ENCODE measurements at places on chromosomes 7 and 10.

GRCh38 chr7:158812684-158813083 is 16.6 kb downstream of the ESYT2 start:
- DNase-seq, result no peak

DNA sequence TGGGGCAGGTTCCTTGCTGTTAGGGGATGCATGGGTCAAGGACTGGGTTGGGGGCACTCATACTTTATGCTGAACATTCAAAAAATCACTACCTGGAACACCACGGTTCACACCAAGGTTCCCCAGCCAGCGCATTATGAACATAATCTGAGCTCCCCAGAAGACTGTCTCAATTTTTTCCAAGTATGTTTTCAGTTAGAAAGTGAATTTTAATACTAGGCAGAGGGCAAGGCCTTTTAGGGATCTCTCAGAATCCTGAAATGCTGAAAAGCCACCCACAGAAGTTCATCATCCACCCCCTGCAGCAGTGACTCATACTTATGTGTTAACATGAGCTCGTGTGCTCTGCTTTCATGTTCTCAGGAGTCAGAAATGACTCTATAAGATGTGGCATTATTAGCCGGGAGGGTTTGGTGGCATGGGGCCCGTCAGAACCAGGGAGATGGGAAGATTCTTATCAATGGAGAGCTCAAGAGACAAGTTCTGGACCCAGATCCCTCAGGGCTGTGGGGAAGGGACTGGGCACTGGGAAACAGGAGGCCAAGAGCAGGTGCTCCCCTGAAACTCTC is 185.2 kb upstream of the ITGB1 start:
- no peak for DNase-seq

DNA sequence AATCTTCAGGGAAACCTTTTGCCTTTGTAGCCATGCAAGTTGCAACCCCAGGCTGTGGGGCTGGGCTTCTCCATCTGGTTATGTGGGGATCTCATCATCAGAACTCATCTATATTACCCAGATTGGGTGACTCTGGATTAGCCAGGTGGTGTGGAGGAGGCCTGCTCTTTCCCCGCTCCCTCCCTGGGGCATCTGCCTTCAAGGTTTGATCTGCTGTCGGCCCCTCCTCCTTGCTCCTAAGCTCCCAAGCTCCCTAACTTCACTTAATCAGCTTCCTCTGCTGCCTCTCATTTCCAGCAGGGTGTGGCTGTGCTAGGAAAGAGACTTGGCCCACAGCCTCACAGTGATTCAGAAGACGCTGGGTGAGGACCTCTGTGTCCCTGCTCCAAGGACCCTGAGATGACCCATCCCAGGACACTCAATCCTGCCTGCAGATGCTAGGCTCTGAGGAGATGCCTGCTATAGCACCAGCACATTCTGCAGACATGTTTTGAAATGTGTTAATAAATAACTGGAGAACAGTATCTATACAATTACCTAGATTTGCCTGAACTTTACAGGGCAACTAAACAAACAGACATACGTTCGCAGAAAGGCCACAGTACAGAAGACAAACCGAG is 392.1 kb upstream of the PODXL start:
- no peak for DNase-seq

DNA sequence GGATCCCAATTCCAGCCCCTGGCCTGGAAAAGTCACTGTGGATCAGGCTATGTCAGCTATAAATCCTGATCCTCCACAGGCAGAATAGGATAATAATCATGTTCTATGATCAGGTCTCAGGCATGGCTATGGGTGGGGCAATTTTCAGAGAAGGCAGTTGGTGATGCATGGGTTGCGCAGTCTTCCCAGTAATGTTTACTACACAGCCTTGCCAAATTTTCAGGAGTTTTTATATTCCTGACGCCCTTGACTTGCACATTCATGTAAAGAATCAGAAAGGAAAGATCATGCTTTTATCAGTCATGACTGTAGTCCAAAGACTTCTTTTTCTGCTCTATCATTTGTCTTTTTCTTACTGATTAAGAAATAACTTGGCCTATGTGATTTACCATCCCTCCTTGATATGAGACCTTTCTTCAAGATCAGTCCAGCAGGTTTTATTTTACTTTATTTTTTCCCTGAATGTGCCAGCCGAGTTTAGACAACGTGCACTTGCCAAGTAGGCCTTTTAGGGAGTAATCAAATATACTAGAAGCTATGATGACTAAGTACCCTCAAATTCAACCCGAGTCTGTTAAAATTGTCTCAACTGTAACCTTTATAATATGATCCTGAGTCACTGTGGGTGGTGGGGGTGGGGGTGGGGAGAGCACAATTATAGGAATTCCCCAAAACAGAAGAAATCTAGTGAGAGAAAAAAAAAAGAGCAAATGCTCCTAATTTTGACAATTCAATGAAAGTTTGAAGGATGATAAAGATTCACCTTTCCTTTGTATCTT is 31.9 kb downstream of the ARL4A start:
- no peak for DNase-seq

DNA sequence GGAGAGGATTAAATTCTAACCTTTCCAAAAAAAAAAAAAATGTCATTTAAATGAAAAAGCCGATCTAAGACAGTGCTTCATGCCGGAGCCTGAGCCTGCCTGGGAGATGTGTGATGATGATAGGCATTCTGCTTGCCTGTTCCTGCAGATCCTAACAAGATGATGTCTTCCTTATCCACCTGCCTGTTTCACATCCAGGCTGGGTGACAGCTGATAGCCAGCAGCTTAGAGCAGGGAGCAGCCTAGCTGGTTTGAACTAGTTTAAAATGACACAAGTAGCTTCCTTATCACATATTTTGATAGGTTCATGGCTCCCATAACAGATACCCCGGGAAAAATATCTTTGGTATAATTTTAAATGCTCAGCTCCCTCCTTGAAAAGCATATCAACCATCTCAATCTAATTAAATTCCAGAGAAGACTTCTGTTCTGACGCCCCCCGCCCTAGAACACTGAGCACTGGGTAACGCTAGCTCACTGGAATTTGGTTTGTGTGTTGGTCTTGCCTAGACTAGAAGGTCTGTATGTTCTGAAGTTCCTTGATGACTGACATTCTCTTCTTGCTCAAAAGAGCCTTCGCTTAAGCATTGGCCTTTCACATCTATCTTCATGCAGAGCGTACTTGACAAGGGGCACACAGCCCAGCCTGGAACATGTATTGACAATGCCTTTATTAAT is 96.9 kb upstream of the FGFR2 start:
- no peak for DNase-seq

GRCh38 chr7:81014266-81014665 is 95.4 kb upstream of the SEMA3C start:
- no peak for DNase-seq

- DNase-seq, result no peak
Observed at GRCh38 chr7:128954830-128955802, 17.4 kb downstream of the IRF5 start.

DNA sequence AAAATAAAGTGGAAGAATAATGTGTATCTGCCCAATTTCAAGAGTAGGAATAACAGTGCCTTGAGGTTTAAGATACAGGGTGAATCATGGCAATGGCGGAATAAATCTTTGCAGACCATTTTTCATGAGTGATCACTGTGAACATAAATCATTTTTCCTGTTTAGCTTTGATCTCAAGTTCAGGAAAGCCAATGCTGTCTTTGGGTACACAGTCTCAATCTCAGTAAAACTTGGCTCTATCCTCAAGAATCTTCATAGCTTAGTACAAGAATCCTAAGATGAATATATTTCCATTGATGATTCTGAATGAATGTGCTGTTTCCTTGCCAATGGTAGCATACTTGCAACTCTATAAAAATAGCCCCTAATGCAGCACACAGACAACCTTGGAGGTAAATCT is 6.8 kb downstream of the NAMPT start:
- DNase-seq, result no peak

GRCh38 chr7:55250313-55250712 is 114.8 kb upstream of the LANCL2 start:
- no peak for DNase-seq

DNA sequence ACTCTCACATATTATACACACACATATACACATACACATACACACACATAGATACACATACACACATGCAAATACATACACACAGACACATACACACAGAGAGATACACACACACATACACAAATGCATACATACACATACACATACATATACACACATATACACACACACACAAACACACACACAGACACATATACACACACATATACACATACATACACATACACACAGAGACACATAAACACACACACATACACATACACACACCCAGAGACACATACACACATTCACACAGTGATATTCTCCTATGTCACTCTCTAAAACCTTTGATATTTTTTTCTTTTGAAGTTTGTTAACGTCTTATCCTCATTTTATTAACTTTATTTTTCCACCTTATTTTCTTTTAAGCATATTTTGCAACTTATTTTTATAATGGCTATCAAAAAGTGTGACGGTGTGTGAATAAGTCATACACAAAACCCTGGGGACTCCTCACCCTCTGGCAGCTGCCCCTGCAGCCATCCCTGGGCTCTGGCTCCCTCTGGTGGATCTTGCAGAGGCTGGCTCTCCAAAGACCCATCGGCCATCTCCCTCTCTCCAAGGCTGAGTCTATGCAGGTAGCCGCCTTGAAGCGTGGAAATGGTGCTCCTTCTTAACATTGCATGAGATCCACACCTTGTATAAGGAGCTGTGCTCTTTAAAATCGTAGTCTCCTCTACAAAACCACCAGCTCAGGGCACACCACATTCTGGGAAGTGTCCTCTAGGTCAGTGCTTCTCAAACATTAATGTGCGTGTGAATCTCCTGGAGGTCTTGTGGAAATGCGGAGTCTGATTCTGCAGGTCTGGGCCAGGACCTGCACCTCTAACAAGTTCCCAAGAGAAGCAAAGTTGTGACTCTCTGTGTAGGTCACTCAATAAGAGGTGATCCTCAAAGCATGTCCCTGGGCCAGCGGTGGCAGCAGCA is 4.1 kb upstream of the C10orf120 start:
- DNase-seq, result no peak
